ENCODE measurements at places on chromosomes 16 and 17.

DNA sequence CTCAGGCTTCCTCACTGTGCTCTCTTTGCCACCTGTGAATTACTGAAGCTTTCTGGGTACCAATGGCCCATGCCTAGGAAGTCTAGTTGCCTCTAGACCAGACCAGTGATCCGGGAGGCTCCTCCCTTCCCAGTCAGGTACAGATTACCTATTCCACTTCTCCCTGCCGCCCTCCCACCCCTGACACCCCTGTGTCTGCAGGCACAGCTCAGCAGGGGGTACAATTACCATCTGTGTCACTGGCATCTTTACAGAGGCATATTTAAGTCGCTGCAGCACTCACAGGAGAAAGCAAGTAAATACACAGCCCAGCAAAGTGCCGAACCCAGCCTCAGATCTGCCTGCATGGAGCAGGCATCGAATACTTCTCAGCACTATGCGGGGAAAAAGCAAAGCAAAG lies 5.3 kb upstream of the WSCD1 start:
- DNase-seq: no peak

DNA sequence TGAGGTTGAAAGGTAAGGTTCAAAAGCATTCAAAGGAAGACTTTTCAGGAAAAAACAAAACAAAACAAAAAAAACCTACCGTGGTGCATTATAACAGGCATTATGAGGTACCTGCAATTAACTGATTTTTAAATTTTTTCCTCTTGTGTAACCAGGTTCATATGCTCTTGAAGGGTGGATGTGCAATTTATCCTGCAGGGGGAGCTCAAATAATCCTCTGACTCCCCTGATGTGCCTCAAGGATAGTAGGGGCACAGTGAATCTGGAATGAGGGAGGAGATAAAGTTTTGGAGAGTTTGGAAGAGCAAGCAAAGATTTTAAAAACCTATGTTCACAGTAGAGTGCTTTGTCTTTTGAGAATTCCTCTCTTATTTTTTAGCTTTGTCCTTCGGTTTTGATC lies 1349.4 kb downstream of the CDH8 start:
- DNase-seq: no peak

DNA sequence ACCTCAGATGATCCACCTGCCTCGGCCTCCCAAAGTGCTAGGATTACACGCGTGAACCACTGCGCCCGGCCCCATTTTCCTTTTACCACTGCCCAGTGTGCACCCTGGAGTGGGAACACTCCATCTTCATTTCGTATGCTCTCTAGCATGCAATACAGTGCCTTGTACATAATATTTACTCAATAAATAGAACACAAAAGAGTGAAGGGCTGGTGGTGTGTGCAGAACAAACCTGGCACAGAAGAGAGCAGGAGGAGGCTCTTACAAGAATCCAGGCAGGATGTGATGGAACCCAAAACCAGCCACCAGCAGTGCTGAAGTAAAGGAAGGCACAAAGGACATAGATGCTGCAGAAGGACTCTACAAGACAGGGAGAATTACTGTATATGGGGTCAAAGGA lies 7.3 kb downstream of the KRT37 start:
- no peak for DNase-seq

- DNase-seq: no peak
Measured at GRCh38 chr17:61387511-61388305, 11.9 kb upstream of the TBX2 start.

- DNase-seq: no peak
Measured at GRCh38 chr16:15507301-15507958, 73.0 kb downstream of the BMERB1 start.

DNA sequence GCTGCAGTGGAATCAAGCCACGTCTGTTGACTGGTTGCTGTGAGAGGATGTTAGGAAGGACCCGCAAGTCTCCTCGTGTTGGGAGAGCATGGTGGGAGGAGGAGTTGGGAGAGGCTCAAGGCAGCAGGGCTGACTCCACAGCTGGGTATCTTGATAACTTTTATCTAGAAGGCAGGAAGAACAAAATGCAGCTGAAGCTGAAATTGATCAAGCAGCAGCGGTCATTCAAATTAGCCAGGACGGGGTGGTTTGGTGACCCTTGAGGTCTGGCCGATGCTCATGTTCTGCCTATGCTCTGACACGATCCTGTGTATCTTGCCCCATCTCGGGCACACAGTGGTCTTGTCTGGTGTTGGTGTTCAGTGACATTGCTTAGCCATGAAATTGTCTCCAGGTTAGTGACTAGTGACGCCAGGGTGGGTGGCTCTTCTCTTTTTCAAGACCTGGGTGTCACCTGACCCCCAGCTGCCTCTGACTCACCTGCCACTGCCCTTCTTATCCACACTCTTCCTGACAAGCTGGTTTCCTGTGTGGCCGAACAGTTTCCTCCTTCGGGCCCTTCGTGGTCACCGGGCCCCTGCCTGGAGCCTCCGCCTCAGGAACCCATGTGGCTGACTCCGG lies 19.1 kb downstream of the NPTX1 start:
- no peak for DNase-seq

DNA sequence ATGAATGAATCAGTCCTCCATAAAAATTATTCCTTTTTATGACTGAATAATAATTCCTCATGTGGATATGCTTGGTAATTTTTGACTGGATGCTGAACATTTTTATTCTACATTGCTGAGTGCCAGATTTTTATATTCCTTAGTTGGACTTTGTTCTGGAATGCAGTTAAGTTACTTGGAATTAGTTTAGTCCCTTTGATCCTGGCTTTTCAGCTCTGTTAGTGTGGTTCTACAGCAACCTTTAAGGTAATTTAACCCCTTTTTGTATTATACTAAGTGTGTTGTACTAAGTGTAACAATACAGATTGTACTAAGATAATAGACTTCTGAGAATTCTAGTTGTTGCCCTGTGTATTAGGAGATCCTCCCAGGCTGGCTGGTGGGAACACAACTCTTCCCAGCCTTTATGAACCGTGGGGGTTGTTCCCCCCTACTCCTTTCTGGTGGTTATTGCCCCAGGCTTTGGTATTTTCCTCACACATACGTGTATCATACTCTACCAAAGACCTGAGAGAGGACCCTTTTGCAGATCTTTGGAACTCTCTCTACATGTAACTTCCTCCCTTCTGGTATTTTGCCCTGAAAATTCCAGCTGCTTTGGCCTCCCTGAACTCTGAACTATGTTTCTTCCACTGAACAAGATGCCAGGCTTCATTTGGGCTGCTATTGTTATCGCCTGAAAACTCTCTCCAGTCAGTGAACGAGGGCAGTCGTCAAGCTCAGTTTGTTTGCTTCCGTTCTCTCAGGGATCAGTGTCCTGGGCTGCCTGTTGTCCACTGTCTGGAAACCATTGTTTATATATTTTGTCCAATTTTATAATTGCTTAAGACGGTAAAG lies 30.5 kb downstream of the TANGO6 start:
- no peak for DNase-seq

GRCh38 chr17:29177871-29178749 lies 2.1 kb downstream of the MYO18A start:
- DNase-seq: no peak

DNA sequence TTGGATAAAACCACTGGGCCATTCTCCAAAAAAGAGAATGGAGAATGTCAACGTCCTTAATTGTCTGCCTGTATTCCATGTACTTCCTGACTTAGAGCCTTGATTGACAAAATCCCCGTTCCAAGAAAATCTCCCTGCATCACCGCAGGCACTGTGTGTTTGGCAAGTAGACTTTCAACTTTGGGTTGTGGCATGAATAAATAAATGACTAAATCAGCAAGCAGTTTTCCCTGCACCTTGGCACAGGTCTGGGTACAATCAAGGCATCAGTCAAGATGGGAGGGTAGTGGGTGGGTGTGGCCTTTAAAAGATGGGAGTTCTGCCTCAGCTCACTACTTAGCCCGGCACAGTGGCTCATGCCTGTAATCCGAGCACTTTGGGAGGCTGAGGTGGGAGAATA lies 248.5 kb upstream of the RPL38 start:
- no peak for DNase-seq

- DNase-seq: no peak
Measured at GRCh38 chr17:30357476-30357875, 21.3 kb upstream of the CPD start.

DNA sequence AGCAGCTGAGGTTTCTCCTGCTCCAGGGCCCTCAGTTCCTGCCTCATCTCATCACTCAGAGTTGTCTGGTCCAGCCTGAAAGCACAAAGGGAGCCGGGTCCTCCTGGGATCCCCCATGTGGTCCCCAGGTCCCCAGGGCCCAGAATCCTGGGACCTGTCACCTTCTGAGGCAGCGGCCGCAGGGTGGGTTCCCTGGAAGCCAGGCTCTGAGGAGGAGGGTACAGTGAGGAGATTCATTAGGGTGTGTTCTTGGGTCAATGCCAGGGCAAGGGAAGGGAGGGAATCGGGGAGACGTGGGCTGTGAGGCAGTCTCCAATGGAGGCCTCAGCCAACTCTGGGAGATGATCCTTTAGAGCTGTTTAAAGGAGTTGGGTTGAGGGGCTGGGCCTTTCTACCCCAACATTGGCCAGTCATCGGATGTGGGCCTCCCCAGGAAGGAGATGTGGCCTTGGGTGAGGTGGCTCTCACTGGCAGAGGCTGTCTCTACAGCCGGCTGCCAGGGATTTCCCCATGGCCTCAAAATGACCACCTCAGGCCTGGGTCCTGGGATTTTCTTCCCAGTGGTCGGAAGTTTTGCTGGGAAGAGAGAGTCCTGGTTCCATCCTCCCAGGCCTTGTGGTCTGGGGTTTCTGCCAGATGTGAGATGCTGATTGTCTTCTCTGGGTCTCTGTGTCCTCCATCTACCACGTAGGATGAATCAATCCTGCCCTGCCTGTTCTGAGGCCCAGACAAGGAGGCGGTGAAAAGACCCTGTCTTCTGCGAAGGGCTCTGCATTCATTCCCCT lies 47.3 kb downstream of the NLRP1 start:
- no peak for DNase-seq

DNA sequence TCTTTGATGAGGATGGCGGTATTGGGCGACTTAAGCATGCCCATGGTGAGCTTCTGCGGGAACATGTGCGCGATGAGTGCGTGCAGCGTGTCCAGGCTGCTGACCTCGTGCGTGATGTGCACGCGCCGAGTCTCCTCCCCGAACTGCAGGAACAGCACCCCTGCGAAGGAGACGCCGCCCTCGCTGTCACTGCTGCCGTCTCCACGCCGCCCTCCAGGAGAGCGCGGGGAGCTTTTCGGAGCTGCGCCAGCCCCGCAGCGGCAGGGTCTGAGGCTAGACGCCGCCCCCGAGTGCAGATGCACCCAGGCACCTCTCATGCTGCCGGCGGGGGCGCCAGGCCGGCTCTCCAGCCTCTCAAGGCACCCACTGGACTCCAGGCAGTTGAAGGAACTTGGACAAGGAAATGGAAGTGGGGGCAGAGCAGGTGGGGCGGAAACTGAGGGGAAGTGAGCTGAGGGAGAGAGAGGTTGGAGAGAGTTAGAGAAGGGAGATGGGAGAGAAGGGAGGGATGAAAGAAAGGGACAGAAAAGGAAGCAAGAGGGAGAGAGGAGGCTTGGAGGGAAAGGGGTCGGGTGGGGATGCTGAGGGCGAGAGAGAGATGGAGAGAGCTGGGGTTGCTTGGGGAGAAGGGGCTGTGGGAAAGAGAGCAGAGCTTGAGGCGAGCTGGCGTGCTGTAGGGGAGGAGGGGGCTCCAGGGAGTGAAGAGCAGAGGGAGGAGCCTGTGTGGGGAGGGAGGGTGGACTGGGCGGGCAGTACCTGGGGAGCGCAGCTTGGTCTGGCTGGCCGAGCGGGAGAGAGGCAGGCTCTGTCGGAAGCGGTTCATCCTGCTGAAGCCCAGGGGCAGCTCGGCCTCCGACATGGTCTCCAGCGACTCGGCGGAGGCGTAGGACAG lies 42.1 kb downstream of the SRCIN1 start:
- DNase-seq: no peak

- DNase-seq: peak; percentile 91
Measured at GRCh38 chr16:89686520-89687091, at the start of gene CDK10. TSS of gene CDK10 (plus strand) at chr16:89686689. CDS start at chr16:89686711, 22 bp downstream.

- DNase-seq: no peak
Measured at GRCh38 chr16:59905606-59906005, 1171.5 kb upstream of the GOT2 start.

GRCh38 chr17:68199837-68200688 lies 47.8 kb upstream of the AMZ2 start:
- DNase-seq: no peak

- no peak for DNase-seq
Measured at GRCh38 chr17:53941231-53941630, 118.5 kb downstream of the KIF2B start.

- no peak for DNase-seq
Measured at GRCh38 chr17:62572488-62572887, 55.0 kb upstream of the MRC2 start.

- DNase-seq: no peak
Measured at GRCh38 chr17:59124665-59125064, 18.0 kb upstream of the TRIM37 start.

DNA sequence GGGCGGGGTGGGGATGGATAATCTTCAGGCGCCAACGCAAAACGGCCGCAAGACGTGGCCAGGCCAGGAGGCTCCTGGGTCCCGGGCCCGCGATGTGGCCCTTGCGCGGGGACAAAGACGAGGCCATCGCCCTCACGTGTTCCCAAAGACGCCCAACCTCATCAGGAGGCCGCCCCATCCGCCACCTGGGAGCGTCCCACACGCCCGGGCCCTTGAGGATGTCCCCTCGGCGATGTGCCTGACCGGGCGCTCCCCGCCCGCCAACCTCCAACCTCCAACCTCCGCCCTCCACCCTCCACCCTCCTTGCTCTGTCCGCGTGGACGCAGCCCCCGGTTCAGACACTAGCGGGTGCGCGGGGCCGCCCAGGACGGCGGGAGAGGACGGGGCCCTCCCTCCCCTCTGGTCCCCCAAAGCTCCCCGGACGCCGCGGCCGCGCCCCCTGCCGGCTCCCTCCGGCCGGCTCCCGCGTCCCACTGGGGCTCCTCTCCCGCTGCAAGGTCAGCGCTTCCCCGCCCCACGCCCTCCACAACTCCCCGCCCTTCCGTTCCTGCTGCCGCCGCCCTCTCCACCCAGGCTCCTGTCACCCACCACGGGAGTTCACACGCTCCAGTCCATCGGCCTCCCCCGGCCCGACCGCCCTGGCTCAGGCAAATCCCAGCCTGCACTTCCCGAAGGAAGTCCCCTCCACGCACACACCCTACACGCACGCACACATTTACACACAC lies 250.8 kb upstream of the RPL38 start:
- peak; percentile 13 for DNase-seq

GRCh38 chr16:55710466-55710865 lies 54.7 kb downstream of the SLC6A2 start:
- DNase-seq: no peak

DNA sequence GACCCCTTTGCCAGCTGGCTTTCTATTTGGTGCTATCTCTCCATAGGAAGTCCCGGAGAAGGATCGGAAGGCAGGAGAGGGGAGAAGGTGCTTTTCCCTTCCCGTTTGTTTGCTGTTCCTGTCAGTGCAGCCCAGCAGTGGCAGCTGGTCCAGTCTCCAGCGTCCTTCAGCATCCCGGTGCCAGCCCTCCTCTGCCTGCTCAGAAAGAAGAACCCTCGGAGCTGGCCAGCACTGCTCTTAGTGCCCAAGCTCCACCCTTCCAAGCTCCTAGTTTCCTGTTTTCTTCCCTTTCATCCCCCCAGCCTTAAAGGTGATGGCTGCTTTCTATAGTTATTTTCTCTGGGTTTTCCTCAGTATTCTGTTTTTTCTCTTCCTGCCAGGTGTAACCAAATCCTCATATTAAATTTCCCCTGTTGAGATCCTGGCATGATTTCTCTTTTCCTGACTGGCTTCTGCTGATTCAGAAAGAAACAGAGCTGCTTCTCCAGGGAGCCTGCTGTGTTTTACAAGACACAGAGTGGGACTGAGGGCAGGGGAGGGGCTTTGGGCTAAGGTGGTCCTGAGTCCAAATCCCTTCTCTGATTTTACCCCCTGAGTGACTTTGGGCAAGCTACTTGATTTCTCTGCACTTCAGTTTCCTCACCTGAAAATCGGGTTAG lies 186.8 kb downstream of the COPRS start:
- no peak for DNase-seq

GRCh38 chr17:57337390-57337789 lies 81.1 kb downstream of the MSI2 start:
- DNase-seq: no peak

All from T-cell (primary cell).